ENCODE measurements at places on chromosomes 12 and 14.

DNA sequence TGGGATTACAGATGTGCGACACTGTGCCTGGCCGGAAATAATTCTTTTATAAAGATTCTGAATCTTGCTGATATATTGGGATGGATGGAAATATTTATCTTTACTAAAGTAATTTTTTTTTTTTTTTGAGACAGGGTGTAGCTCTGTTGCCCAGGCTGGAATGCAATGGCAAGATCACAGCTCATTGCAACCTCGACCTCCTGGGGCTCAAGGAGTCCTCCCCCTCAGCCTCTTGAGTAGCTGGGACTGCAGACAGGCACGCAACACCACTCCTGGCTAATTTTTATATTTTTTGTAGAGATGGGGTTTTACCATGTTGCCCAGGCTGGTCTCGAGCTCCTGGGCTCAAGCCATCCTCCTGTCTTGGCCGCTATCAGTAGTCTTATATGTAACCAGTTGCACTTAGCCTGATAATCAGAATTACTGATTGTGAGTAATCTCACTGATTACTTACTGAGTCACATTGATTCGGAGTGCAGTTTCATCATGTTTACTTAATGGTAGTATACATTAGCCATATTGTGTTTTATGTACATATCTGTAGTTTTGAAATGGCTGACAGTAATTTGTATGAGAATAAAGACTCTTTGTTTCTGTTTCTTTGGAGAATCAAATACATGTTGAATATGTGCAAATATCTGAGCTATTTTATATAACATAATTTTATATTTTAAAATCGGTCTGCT is 50.4 kb upstream of the LRTM2 start:
- no peak for DNase-seq

GRCh38 chr12:40105515-40106201 is at the start of gene SLC2A13:
SLC2A13 (minus strand) TSS chr12:40106081; CDS start chr12:40105808, 273 bp downstream.
- DNase-seq: peak; percentile 86

GRCh38 chr12:42468921-42469320 is 120.6 kb downstream of the PRICKLE1 start:
- no peak for DNase-seq

GRCh38 chr14:103143506-103143905 is 20.2 kb downstream of the TNFAIP2 start:
- DNase-seq: no peak

GRCh38 chr14:104388011-104388521 is 191.5 kb upstream of the C14orf180 start:
- peak; percentile 40 for DNase-seq

DNA sequence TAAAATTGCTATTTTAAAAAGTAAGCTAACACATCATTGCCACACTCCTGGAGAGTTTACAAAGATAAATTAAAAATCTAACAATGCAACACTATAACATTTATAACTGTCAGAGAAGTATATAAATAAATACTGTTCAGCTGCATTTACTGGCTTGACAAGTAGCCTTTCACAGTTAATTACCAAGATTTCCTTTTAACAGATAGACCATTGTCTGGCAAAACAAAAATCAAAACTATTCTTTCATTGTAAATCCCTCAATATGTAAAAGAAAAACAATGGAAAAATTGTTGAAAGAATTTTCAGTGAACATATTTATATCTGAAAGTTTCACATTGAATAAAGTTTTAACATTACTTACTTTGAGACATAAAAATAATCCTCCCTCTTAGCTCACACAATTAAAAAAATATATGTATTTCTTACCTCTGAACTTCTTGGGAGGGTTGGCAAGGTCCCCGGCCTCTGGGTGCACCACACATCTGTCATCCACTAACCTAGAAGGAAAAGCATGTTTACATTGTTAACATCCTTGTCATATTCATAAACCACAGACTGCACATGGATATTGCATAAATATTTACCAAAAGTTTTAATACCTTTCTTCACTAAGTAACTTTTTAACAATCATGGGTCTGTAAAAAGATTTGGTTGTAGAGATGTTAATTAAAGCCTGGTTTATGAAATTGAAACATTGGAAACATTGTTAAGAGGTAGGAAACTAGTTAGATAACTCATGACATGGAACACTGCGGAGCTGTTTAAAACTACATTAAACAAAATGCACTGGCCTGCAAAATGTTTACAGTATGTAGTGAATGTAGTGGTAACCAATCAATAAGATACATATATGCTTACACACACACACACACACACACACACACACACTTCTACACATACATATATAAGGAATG is 43.0 kb downstream of the ITPR2 start:
- DNase-seq: no peak

DNA sequence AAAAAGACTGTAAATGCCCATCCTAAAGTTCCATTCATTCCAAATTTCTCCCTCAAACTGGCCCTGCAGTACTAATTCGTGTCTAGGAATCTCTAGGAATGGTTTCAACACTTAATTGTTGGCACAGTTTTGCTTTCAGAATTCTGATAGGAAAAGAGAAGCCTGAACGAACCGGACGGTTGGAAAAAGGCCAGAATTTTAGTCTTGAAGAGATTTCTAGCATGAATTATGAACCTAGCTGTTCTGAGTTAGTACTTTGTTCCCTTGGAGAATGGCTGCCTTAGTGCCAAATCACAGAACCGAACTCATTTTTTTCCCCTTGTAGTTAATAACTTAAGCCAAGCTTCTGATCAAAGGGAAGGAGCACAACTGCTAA is 262.6 kb downstream of the ADAMTS20 start:
- DNase-seq: no peak

- peak; percentile 38 for DNase-seq
Observed at GRCh38 chr12:2112401-2112800, 59.6 kb downstream of the CACNA1C start.

DNA sequence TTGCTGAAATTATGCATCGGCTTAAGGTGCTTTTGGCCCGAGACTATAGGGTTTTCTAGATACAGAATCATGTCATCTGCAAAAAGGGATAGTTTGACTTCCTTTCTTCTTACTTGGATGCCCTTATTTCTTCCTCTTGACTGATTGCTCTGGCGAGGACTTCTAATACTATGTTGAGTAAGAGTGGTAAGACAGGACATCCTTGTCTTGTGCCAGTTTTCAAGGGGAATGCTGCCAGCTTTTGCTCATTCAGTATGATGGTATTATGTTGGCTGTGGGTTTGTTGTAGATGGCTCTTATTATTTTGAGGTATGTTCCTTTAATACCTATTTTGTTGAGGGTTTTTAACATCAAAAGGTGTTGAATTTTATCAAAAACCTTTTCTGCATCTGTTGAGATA is 8.3 kb downstream of the BMAL2 start:
- no peak for DNase-seq

- no peak for DNase-seq
Observed at GRCh38 chr12:125140279-125141209, 75.3 kb downstream of the AACS start.

DNA sequence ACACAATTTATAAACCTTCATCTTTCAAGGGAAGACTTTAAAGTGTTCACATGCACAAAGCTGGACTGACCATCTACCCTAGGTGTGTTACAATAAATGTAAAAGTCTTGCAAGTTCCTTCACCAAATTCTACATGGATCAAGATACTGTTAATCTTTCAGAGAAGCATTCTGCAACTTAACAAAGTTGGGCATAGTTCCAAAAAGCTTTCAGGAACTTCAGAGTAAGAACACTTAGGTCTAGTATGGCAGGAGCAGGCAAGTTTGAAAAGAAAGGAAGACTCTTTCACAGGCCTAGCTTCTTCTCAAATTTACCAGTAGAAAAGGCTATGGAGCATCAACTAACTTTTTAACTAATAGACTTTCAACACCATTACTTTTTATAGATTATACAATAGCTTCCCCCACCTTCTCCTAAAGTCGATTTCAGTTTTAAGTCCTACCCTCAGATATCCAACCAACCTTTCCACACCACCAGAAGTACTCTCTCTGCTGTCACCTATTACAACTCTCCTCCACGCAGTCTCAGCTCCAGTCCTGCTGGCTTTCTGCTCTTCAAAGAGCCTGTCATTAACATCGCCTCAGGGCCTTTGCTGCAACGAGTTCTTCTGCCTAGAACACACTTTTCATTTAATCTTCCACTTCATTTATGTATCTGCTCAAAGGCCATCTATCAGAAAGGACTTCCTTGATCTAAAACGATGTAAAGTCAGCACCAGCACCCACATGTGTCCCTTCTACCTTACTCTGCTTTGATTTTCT is 333.9 kb downstream of the CEP128 start:
- no peak for DNase-seq

DNA sequence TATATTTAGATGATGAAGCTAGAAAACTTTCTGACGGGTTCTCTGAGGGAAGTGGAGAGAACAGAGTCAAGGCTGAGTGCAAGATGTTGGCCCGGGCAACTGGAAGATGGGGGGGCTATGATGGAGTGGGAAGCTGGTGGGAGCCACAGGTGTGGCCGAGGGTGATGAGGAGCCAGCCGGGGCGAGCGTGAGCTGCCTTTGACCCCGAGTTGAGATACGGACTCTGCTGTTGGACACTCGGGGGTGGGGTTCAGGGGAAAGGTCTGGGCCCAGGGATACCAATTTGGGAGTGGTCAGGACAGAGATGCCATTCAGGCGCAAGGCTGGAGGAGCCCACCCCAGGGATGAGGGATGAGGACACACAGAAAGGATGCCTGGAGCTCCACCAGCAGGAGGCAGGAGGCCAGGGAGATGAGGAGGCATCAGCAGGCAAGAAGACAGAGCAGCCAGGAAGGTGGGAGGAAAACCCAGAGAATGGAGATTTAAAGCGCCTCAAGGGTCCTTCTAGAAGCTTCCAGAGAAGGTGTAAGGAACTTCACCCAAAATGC is 9.0 kb downstream of the SCARB1 start:
- DNase-seq: no peak

- DNase-seq: peak; percentile 97
Observed at GRCh38 chr14:23306412-23307145, at the start of gene BCL2L2. BCL2L2 (plus strand) TSS chr14:23306833; CDS start chr14:23307768, 935 bp downstream.

GRCh38 chr12:52327830-52328500 is 6.8 kb upstream of the KRT83 start:
- DNase-seq: peak; percentile 53

GRCh38 chr14:85546390-85546789 is 16.4 kb downstream of the FLRT2 start:
- DNase-seq: no peak

- no peak for DNase-seq
Observed at GRCh38 chr14:50533241-50533705, 904 bp upstream of the MAP4K5 start.

GRCh38 chr12:2173971-2174370 is 121.2 kb downstream of the CACNA1C start:
- peak; percentile 43 for DNase-seq

GRCh38 chr12:4143896-4144295 is 129.7 kb upstream of the CCND2 start:
- no peak for DNase-seq

DNA sequence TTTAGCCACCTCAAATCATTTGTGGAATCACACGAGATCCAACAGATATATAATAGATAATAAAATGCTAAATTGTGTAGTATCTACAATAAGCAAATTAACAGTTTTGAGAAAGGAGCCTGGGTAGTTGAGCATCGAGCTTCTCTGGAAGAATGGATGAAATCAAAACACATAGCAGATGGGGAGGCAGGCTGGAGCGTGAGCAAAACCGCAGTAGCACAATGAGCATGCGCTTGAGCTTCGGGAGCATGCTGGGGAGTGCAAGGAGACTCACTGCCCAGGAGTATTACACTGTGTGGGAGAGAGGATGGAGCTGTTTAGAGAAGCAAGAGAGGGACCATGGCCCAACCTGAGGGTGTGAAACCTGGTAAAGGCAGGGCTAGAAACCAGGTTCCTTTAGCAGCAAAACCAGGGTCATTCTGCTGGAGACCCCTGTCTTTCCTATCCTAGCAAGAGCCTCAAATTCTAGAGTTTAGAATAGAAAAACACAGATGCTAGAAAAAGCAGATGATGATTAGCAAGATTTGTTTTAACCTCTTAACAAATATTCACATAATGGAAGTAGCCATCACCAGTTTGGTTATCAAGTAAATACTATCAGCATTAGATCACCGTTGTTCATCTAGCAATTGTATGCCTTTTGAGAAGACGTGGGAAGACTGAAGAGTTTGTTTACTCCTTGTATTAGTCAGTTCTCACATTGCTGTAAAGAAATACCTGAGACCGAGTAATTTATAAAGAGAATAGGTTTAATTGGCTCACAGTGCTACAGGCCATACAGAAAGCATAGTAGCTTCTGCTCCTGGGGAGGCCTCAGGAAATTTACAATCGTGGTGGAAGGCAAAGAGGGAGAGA is 484.8 kb downstream of the EGLN3 start:
- no peak for DNase-seq

- DNase-seq: no peak
Observed at GRCh38 chr14:73344319-73344718, 107.0 kb downstream of the PAPLN start.

- DNase-seq: no peak
Observed at GRCh38 chr12:97681612-97682504, 219.3 kb downstream of the RMST start.

GRCh38 chr14:23402296-23403138 is 5.6 kb downstream of the MYH6 start:
- DNase-seq: no peak

DNA sequence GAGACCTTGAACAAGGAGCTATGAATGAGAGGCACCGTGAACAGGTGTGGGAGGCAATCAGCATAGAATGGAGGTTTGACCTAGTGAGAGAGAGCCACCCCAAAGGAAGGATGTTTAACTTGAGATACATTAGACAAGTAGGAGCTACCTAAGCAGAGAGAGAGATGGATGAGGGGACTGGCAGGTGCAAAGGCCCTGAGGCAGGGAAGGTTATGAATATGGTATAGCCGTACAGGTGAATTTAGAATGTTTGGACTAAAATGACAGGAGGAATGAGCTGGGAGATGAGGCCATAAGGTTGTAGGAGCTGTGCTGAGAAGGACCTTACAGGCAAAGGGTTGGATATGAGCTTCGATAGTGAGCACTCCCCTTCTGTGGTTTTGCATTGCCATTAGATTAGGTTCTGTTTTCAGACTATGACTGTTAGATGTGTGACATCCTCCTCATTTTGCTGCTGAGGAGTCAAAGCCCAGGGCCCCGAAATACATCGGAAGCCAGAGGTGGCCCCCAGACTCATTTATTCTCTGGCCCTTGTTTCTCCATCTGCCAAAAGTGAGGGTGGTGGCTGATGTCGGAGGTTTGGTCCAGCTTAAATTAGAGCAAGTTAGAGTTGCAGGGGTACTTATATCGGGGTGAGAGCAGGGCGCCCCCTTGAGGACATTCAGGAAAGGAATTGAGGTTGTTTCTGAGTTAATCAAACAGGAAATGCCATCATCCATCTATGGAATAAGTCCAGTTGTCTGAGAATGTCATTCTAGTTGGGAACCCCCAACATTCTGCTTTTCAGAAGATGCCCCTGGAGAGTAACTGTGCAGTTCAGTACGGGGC is 29.4 kb downstream of the SLC24A4 start:
- no peak for DNase-seq

DNA sequence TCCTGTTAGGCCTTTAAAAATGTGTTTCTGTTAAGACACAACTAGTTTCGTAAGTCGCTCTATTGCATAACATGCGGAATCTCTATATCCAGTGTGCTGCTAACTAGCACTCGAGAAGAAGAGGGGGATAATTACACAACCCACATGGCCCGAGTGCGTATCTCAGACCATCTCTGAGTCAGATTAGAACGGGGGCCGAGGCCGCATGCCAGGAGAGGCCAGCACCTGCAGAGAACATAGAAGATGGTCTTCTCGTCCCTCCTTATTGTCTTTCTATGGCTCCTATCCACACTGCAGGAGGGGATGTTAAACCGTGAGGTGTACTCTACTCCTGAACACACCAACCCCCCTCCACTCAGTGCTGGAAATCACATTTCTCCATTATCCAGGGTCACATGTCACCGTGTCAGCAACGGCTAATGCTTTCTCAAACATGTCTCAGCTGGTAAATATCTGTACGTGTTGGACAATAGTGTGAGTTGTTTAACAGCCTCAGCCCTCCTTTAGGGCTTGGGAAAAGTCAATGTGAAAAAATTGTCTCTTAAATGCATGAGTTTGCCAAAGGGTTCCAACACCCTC is 56.3 kb downstream of the CCDC88C start:
- no peak for DNase-seq

Data from sigmoid colon (tissue), 7 donors.